ENCODE measurements at places on chromosomes 13 and 19. TPM values are rescaled to one million over a fixed set of nuclear protein-coding genes. Genes with fewer than 3 reads are reported as not detected.
A peak's percentile ranks its signal among the peaks of the same experiment; 100 is the strongest.

The SHD gene
- total RNA-seq, result not detected

The FLT3 gene
- not detected for total RNA-seq

The FGF21 gene
- total RNA-seq, result not detected

The CDX2 gene
- total RNA-seq, result not detected

The LILRB5 gene
- not detected for total RNA-seq

The NOTCH3 gene
- not detected for total RNA-seq

The KASH5 gene
- total RNA-seq, result 3.2 TPM

- H3K27me3 ChIP-seq, result no peaks in the 10 kb centered on the region
- no peaks in the 10 kb centered on the region for H3K4me1 ChIP-seq
- DNase-seq, result no peak
- no peak overlapping the region for H3K27ac ChIP-seq
- H3K36me3 ChIP-seq, result no peaks in the 10 kb centered on the region
Measured at GRCh38 chr13:69856331-69856730, 251.3 kb upstream of the ATXN8OS start.

GRCh38 chr13:50682002-50682401 is 161.5 kb downstream of the DLEU7 start:
- no peak overlapping the region for H3K4me3 ChIP-seq
- H3K4me1 ChIP-seq, result peaks cover 6% of the 10 kb centered on the region
- no peak overlapping the region for H3K27ac ChIP-seq
- H3K36me3 ChIP-seq, result no peaks in the 10 kb centered on the region
- no peak for DNase-seq

DNA sequence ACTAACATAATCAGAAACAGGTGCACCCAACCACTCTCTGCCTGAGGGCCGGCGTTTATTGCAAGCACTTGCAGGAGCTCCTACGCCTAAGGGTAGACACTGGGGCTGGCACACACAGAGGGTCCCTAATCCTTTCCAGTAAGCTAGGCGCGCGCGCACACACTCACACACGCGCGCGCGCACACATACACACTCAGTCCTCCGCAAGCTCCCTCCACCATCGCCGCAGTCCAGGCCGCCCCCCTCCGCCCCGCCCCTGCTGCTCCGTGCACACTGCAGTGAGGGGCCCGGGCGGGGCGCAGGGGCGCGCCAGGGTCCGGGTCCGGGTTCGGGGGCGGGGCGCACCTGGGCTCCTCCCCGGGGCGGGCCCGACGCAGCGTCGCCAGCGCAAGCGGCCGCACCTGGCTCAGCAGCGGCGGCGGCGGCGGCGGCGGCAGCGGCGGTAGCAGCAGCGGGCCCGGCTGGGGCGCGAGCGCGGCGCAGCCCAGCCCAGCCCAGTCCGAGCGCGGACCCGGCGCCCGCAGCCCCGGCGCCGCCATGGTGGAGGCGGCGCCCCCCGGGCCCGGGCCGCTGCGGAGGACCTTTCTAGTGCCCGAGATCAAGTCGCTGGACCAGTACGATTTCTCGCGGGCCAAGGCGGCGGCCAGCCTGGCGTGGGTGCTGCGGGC is at the start of gene CAMSAP3:
Gene CAMSAP3 (plus strand): TSS at position 398 of the 668 bp plus-strand sequence. CDS start 140 bp downstream, at position 538.
- DNase-seq, result peak; percentile 28
- H3K4me1 ChIP-seq, result peaks cover 4% of the 10 kb centered on the region
- no peak within 1 kb of the TSS for H3K27ac ChIP-seq
- H3K27me3 ChIP-seq, result peaks cover 22% of the 10 kb centered on the region
- H3K36me3 ChIP-seq, result no peaks in the 10 kb centered on the region

- H3K27me3 ChIP-seq, result no peaks in the 10 kb centered on the region
- H3K27ac ChIP-seq, result peak overlapping the region; percentile 50
- no peak overlapping the region for H3K4me3 ChIP-seq
- no peaks in the 10 kb centered on the region for H3K4me1 ChIP-seq
- DNase-seq, result no peak
Measured at GRCh38 chr19:16125737-16126495, 14.2 kb downstream of the RAB8A start.

DNA sequence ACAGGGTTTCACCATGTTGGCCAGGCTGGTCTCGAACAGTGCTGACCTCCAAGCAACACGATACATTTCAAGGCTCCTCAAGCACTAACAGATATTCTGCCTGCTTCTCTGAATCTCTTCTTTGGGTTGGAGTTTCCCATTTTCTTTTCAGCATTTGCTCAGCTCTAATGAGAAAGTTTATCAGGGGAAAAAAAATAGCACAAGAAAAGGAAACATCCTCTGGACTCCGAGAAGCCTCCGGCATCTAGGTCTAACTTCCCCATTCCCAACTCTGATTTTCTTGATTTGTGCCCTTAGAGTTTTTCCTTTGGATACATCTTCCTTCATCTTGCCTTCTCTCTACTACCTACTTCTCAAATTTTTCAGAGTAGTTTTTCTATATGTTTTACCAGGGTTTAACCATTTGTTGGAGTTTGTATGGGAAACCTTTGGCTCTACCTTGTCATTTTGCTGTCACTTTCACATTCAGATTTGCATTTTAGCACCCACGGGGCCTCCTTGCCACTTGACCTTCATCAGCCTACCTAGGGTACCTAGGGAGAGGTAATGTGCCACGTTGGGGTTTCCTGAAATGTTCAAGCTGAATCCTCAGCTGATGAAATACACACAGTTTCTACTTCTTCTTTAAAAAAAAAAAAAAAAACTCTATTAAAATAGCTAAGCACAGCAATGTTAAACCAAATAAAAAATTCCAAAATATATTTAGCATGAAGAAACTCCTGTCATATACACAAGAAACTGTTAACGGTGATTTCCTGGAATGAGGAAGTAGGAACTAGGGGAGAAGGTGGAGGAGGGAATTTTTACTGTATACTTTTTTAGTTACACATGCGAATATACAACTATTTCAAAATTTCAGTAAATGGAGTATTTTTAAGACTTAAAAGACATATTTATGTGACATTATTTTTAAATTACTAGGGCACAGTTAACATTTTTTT is 5.1 kb upstream of the USP12 start:
- H3K27ac ChIP-seq, result no peak overlapping the region
- DNase-seq, result no peak
- no peaks in the 10 kb centered on the region for H3K27me3 ChIP-seq
- H3K36me3 ChIP-seq, result no peaks in the 10 kb centered on the region
- H3K4me1 ChIP-seq, result peaks cover 29% of the 10 kb centered on the region

DNA sequence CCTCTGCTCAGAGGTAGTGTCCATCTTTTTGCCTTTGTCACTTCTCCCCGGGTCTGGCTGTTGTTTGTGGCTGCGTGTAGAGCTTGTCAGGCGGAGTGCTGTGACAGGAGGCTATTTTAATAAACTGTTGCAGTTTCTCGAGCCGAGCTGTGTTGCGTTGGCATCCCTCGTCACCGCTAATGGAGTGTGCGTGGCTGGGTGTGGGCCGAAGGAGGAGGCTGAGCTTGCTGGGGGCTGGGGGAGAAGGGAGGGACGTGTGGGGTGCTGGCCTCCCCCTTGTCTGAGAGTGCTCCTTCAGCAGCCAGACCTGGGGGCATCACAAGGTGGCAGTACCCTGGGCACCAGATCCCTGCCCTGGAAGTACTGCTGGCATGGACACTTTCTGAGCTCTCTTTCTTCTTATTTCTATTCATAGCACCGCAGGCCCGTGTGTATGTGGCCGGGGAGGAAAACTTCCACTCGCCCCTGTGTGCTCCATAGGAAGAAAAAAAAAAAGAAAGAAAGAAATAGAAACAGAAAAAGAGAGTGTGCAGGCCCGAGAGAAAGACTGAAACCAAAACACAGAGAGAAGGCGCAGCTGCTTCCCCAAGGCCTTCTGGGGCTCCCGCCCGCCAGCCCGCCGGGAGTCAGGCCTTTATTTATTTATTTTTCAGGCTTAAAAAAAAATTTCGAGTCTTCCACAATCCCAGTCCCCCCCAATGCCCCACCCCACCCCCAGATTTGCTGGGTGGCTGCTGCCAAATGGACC is 27.0 kb downstream of the NFIX start:
- no peak overlapping the region for H3K27ac ChIP-seq
- H3K27me3 ChIP-seq, result peaks cover 7% of the 10 kb centered on the region

DNA sequence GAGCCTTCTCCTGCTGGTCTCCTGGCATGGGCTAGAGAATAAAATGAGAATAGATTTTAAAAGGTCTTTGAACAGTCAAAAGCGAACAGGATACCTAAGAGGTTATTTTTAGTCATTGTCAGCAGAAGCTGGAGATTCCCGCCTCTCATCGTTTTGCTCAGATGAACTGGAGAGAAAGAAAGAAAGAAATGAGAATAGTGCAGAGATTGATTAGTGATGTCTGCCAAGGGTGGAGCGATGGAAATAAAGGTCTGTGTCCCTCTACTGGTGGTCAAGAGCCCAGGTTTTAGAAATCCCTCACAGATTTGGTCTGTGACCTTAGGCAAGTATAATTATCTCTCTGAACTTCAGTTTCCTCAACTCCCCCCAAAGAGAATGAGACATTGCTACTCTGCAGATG is 5.3 kb downstream of the NCAN start:
- DNase-seq, result no peak
- H3K27ac ChIP-seq, result no peak overlapping the region
- no peak overlapping the region for H3K4me3 ChIP-seq
- H3K4me1 ChIP-seq, result peaks cover 2% of the 10 kb centered on the region

- H3K4me1 ChIP-seq, result peaks cover 51% of the 10 kb centered on the region
- H3K4me3 ChIP-seq, result no peak overlapping the region
- no peaks in the 10 kb centered on the region for H3K27me3 ChIP-seq
- no peak overlapping the region for H3K27ac ChIP-seq
- no peak for DNase-seq
Measured at GRCh38 chr19:3512562-3513228, 6.6 kb downstream of the FZR1 start.

DNA sequence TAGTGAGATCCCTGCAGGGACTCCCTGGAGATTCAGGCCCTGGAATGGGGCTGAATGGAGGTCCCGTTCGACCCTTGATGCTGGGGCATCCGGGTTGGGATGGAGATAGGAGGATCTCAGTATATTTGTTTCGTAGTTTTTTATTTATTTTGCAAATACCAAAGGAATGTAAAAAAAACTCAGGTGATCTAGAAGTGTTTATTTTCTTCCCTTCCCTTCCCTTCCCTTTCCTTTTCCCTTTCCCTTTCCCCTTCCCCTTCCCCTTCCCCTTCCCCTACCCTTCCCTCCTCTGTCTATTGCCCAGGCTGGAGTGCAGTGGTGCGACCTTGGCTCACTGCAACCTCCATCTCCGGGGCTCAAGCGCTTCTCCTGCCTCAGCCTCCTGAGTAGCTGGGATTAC is 4.5 kb downstream of the GTPBP3 start:
- no peak for DNase-seq
- H3K36me3 ChIP-seq, result peaks cover 9% of the 10 kb centered on the region
- no peak overlapping the region for H3K4me3 ChIP-seq
- no peak overlapping the region for H3K27ac ChIP-seq

GRCh38 chr19:40512473-40513344 is 45.9 kb downstream of the SPTBN4 start:
- DNase-seq, result no peak
- H3K27ac ChIP-seq, result no peak overlapping the region
- H3K36me3 ChIP-seq, result no peaks in the 10 kb centered on the region
- H3K4me3 ChIP-seq, result no peak overlapping the region
- H3K4me1 ChIP-seq, result peaks cover 12% of the 10 kb centered on the region
- peaks cover 45% of the 10 kb centered on the region for H3K27me3 ChIP-seq

- no peak for DNase-seq
- no peak overlapping the region for H3K4me3 ChIP-seq
- peaks cover 9% of the 10 kb centered on the region for H3K4me1 ChIP-seq
- no peak overlapping the region for H3K27ac ChIP-seq
Measured at GRCh38 chr19:29566496-29567054, 39.5 kb upstream of the POP4 start.

GRCh38 chr13:28826368-28826767 is 6.2 kb downstream of the MTUS2 start:
- no peak overlapping the region for H3K27ac ChIP-seq
- no peak overlapping the region for H3K4me3 ChIP-seq
- peaks cover 2% of the 10 kb centered on the region for H3K36me3 ChIP-seq

DNA sequence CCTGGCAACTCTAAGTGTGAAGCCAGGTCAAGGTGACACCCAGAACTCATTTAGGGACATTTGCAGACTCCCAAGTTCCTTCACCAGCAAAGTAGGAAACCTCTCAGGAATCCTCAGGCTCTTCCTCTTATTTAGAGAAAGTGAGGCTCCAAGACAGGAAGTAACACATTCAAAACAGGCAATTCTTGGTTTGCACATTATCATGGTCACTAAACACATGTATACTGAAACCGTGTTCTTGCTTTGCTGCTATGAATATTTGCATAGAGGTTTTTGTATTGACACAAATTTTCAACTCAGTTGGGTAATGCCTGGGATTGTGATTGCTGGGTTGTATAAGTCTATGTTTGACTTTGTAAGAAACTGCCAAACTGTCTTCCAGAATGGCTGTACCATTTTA is 13.2 kb upstream of the URI1 start:
- no peak for DNase-seq
- no peaks in the 10 kb centered on the region for H3K27me3 ChIP-seq
- peaks cover 2% of the 10 kb centered on the region for H3K4me1 ChIP-seq
- no peak overlapping the region for H3K4me3 ChIP-seq

- H3K36me3 ChIP-seq, result no peaks in the 10 kb centered on the region
- no peak for DNase-seq
- H3K4me1 ChIP-seq, result no peaks in the 10 kb centered on the region
- peaks cover 3% of the 10 kb centered on the region for H3K27me3 ChIP-seq
Measured at GRCh38 chr19:14795078-14795721, 16.8 kb upstream of the ADGRE2 start.

GRCh38 chr19:58305932-58306323 is 751 bp downstream of the ERVK3-1 start:
- peaks cover 46% of the 10 kb centered on the region for H3K4me1 ChIP-seq
- no peaks in the 10 kb centered on the region for H3K27me3 ChIP-seq
- peak overlapping the region; percentile 99 for H3K27ac ChIP-seq
- H3K36me3 ChIP-seq, result peaks cover 63% of the 10 kb centered on the region
- peak overlapping the region; percentile 100 for H3K4me3 ChIP-seq

DNA sequence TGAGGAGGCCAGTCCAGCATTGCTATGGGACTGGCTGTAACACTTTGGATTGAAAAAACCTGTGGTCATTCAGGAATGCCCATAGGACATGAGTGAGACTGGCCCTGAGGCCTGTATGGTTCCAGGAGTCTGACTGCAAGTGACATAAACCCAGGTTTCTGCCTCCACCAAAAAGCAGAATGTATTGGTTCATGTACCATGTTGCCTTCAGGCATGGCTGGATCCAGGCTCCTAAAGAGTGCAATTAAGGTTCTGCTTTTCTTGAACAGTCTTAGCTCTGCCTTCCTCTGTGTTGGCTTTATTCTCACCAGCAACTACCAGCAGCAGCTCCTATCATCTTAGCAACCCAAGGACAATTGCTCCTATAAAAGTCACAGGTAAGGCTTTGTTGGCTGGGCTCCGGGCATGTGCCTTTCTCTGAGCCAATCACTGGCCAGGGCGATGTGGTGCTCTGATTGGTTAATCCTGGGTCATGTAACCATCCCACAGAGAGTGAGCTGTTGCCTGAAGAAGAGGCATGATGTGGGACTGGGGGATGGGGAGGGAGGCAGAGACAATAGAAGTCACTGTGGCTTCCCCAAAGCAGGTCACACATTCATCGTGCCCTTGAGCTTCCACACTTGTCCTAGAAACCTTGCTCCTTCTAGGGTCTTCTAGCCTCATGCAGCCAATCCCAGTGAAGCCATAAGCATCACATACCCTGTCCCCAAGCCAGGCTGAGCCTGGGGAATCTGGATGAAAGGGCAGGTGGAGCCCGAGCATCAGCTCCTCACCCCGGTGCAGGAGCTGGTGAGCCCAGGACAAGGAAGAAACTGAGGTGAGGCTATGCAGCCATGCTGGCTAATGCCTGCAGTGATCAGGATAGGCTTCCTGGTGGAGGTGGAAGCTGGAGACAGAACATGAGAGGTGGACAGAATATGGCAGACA is 123.9 kb downstream of the URI1 start:
- H3K27me3 ChIP-seq, result no peaks in the 10 kb centered on the region
- H3K4me1 ChIP-seq, result no peaks in the 10 kb centered on the region
- no peaks in the 10 kb centered on the region for H3K36me3 ChIP-seq
- H3K27ac ChIP-seq, result no peak overlapping the region
- H3K4me3 ChIP-seq, result no peak overlapping the region

Measured in activated naive CD4-positive, alpha-beta T cell treated with anti-CD3 and anti-CD28 coated beads for 36 hours (primary cell).